ENCODE measurements at places on chromosomes 4 and X.

GRCh38 chrX:56000174-56000573 is 232.0 kb upstream of the KLF8 start:
- no peak for DNase-seq

DNA sequence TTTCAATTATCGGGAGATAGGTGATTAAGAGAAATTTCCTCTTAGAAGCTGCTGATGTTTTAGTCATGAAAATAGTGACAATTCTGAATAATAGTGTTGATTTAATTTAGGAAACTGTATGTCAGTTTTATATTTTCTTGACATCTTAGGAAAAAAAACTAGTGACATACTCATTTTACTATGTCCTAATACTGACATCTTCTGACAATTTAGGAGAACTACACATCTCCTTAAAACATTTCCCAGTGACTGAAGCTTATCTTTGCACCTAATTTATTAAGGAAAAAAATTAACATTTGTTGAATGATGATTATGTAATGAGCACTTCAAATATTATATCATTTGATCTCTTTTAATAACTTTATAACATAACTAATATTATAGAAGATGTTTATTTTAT is 42.0 kb upstream of the RBMXL3 start:
- DNase-seq, result no peak

GRCh38 chrX:153974003-153974725 is 1.6 kb downstream of the TMEM187 start:
- DNase-seq, result no peak

GRCh38 chr4:182142176-182143085 is 100.8 kb upstream of the TENM3 start:
- no peak for DNase-seq

- no peak for DNase-seq
These were observed 64.1 kb downstream of the ANXA5 start for GRCh38 chr4:121632636-121633035.

- DNase-seq, result no peak
These were observed 2088.7 kb upstream of the AGA start for GRCh38 chr4:179530958-179531357.

DNA sequence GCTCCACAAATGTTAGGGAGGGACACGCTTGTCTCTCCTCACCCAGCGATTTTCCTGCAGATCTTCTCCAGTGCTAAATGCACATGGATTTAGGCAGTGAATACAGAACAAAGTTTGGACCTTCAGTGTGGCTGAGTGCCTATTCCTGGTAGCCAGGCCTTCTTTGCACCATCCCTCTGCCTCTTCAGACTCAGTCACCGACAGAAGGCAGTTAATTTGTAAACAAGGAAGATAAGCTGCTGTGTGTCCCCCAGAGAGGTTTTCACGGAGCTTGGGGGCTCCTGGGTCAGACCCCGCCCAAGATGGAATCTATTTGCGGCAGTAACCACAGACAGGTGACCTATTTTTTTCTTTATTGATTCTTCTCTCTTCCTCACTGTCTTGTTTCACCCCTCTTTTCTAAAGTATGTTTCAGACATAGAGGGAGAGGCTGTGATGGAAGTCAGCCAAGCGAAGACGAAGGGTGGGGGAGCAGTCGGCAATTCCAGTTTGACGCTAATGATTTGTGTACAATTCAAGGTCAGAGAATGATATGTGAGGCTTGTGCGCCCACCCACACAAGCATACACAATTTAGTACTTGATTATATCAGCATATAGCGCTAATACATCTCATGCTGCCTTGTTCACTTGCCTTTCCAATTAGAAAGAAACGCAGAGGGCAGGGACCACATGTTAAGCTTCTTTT is 200.8 kb downstream of the MGST2 start:
- DNase-seq, result no peak

DNA sequence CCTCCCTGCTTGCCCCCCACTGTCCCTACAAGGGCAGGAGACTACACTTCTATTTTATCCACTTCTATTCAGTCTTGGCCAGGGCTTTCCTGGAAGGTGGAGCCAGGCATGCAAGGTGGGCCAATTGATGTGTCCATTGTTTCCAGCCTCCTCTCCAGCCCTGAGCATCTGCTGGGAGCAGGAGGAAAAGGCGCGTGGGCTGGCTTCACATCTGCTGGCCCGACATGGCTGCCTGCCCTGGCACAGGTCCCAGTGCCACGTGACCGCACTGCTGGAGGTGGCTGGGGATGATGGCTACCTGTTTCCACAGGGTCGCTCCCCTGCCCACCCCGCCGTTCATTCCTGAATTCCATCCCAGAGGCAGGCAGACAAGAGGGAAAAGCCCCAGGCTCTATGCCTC is 247.7 kb downstream of the AFAP1 start:
- DNase-seq, result no peak

- no peak for DNase-seq
These were observed 19.9 kb downstream of the MAGEB17 start for GRCh38 chrX:16187024-16187760.

DNA sequence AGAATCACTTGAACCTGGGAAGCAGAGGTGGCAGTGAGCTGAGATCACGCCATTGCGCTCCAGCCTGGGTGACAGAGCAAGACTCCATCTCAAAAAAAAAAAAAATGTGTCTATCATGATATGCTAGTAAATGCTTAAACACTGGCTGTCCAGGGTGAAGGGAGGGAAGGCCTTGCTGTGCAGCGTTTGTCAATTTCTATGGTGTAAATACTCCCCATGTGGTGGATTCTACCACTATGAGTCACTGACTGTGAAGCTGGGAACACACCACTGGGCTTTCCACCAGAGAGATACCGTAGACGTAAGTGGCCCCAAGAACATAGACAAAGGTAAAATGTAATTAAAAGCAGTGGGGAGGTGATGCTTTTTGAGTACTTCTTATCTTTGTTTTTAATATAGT is 51.3 kb upstream of the LEF1 start:
- no peak for DNase-seq

DNA sequence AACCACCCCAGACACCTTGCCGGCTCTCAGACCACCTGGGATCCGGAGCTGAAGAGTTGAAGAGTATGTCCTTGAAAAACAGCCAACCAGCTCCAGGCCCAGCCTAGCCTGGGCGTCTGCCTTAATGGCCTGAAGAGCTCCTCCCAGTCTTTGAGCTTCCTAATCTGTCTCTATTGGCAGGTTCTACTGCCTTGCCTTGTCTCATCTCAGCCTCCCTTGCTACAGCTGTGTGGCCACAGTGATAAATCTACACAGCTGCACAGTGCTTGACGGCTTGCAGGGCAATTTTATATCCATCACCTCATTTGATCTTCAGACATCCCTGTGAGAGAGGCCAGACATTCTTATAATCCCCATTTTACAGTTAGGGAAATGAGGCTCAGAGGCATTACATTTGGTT is 19.9 kb downstream of the AWAT2 start:
- DNase-seq, result no peak

DNA sequence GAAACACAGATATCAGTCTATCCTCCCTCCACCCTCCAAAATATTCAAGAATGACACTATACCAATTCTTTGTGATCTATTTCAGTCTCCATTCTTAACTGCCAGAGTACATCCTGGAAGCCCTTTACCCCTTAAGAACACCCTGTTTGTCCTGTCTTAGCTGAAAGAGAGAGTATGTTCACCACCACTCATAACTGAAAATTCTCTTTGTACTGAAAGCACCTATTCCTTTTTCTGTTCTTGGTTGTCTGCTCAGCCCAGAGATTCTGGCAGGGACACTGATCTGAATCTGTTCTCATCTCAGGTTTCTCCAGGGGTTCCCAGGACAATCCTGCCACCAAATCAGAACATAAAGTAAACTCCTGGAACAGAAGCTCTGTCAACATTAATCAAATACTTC is 25.4 kb upstream of the EREG start:
- DNase-seq, result no peak

DNA sequence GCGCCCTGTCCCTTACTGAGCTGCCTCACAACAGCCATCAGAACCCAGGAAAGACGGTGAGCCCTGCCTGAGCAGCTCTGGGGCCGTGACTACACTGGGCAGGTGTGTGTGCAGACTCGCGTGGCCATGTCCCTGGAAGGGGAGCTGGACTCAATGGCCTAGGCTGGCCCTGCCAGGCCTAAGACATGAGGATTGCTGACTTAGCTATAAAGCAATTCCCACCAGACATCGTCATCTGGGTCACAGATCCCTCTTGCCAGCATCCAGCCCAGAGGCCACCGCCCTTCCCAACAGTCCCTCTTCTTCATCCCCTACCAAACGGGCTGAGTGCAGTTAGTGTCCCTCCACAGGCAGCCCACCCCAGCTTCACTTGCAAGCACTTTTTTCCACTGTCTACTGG is 3.7 kb downstream of the NAA10 start:
- no peak for DNase-seq

- DNase-seq, result no peak
These were observed 290.6 kb upstream of the TAPT1 start for GRCh38 chr4:16516796-16517439.

DNA sequence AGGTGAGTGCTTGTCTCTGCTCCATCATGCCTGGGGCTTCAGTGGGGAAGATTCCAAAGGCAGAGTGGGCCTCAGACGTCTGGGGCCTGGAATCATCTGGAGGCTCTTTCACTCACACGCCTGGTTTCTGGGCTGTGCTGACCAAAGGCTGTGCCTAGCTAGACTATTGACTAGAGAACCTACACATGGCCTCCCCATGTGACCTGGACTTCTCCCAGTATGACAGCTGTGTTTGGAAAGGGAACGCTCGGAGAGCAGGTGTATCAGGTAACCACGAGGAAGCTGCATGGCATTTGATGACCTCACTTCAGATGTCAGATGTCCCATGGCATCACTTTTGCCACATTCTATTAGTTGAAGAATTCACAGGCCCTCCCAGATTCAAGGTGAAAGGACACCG is 51.0 kb downstream of the ADGRL3 start:
- DNase-seq, result no peak

DNA sequence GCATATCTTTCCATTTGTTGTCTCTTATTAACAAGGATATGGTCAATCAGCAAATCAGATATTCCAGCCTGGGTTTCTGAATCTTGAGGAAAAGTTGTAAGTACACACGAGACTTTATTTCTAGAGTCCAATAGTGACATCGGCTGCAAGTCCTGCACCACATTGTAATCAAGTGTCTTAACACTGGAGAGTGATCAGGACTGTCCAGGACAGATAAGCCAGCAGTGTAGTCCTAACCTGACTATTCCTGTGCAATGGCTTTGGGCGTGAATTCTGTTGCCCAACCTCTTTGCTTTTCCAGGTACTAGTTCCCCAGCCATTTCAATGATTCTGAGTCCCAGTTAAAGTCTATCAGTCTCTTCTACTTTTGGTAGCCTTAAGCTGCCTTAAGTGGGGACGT is 395.0 kb downstream of the PCDH10 start:
- DNase-seq, result no peak

DNA sequence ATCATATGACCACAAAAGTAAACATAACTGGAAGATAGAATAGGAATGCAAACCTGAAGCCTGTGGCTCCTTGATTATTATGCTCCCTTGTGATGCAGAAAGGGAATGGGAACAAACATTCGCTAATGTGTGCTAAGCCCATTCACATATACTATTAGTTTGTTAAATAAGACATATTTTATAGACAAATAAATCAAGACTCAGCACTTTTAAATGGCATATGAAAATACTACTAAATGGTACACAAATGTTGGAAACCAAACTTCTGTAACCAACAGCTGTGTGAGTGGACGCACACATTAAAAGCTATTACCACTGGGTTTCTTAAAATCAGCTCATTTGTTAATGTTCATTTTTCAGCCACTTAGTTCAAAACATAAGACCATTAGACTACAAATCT is 96.0 kb downstream of the CBR4 start:
- DNase-seq, result no peak

GRCh38 chr4:180949424-180950213 is 1293.6 kb upstream of the TENM3 start:
- DNase-seq, result no peak

GRCh38 chrX:63514569-63515080 is 163.5 kb upstream of the SPIN4 start:
- no peak for DNase-seq

DNA sequence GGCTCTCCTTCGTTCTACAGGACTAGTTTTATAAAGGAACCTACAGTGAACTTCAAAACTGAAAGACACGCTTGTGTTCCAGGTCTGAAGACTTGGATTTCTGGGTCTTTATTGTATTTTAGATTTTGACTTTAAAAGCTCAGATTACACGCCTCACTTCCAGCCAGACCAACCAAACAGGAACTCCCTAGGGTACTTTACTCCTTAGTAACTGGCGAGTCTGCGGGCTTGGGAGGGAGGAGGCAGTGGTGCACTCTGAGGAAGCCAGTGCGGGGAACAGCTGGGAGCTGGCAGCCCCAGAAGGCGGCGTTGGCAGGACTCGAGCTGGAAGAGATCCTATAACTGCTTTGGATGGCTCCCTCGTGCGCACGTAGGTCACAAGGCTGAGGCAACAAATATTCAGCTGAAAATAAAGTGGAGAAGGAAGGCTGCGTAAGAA is 391 bp upstream of the PHKA1 start:
- DNase-seq, result no peak

DNA sequence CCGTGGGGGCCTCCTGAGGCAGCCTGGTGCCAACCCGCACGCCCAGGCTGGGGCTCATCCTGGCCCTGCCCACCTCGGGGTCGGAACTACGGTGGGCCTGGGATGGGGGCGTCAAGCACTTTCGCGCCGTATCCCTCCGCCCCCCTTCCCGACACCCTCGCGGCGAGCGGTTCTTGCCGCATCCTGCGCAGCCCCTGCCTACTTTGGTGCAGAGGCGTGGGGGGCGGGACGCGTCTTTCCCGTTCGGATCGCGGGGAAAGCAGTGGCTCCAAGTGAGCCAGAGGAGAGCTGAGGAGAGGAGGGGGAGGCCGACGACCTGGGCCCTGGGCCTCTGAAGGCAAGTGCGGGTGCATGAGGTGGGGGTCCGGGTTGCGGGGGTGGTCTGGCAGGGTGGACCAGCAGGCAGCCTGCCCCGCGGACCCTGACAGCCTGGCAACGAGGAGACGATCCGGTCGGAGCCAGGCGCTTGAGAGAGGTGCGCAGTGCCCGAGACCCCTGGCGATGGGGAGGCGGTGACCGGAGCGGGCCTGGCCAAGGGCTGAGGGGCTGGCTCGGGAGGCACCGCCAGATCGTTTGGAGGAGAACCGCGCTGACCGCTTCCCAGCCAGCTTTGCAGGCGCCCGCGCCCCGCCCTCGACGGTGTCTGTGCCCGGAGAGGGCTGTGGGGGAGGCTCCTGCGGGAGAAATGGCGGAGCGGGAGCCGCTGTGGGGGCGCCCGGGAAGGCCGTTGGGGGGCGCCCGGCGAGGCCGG is at the start of gene GPRASP2:
TSS of gene GPRASP2 (plus strand) at position 233 of the 751 bp plus-strand sequence. CDS start 2,422 bp downstream, outside the sequence.
- DNase-seq, result no peak

DNA sequence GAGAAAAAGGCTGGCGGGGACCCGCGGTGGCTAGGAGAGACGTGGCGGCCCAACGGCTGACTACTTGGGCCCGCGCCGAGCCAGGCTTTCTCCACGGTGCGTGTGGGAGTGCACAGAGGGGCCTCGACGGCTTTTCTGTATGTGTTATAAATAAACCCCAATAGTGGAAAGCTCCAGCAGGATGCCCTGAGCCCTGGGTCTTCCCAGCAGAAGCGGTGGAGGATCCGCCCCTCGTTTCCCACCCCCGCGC is 268 bp upstream of the PRRG1 start:
- DNase-seq, result no peak

DNA sequence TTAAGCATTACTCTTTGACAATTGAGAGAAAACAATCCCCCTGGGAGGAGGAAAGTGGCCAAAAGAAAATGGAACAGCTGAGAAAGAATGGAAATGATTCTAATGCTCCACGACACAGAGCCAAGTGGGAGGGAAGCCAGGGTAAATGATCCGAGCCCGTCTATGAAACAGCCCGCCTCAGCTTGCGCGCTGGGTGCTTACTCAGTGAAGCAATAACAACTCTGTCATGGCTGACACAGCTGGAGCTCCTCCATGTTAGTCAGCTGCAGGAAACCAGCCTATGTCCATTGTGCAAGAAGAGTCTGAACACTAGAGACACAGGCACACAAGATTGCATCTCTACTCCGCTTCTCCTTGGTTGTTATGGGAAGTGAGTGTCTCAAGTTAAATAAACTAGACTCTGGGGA is 19.3 kb downstream of the NOA1 start:
- no peak for DNase-seq
